ENCODE measurements at places on chromosomes 2 and 18. TPM values are rescaled to one million over a fixed set of nuclear protein-coding genes. Genes with fewer than 3 reads are reported as not detected.

DNA sequence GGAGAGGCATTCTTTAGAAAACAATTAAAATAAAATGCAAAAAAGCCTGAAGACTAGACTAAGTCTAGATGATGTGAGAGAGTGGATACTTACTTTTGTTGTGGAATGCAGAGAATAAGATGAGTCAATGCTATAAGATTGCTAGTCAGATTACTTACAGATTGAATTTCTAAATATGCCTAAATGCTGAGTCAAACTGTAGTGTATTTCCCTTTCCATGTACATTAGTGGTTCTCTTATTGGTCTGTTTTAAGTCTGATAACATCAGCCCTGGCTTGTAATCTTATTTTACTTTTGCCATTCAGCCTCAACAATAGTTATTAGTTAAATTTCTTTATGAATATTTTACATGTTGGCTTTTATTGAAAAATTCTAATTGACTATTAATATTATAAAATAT, 702.7 kb downstream of the SOCS6 start:
- no peaks in the 10 kb centered on the region for H3K36me3 ChIP-seq
- H3K4me3 ChIP-seq: no peak overlapping the region
- H3K27ac ChIP-seq: no peak overlapping the region
- DNase-seq: no peak
- no peaks in the 10 kb centered on the region for H3K4me1 ChIP-seq

BCL11A gene
- total RNA-seq: 0.21 TPM

SLC14A1 gene
- total RNA-seq: not detected

B4GALT6 gene
- total RNA-seq: 22.4 TPM

HOXD8 gene
- not detected for total RNA-seq

VPS4B gene
- total RNA-seq: 35.3 TPM

GRCh38 chr18:54742659-54743604, 85.3 kb upstream of the RAB27B start:
- H3K4me3 ChIP-seq: no peak overlapping the region
- no peaks in the 10 kb centered on the region for H3K36me3 ChIP-seq
- no peaks in the 10 kb centered on the region for H3K27me3 ChIP-seq
- no peak for DNase-seq

DNA sequence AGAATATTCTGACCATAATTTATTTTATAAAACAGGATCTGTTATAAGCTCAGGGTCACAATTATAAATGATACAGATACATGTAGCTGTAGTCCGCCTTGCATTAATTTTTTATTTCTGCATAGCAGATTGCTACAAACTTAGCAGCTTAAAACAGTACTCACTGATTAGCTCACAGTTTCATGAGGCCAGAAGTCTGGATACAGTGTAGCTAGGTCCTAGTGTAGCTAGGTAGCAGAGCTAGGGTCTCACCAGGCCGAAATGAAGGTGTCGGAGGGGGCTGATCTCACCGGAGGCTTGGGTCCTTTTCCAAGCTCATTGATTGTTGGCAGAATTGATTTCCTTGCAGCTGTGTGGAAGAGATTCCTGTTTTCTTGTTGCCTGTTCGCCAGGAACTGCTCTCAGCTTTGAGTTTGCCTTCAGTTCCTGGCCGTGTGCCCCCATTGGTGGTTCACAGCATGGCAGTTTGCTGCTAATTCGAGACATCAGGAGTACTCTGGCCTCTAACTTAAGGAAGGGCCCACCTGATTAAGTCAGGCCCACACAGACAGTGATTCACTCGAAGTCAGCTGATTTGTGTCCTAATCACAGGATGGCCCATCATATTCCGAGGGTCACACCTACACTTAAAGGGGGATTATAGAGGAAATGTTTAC, 18.4 kb downstream of the NAPG start:
- H3K36me3 ChIP-seq: peaks cover 3% of the 10 kb centered on the region
- no peaks in the 10 kb centered on the region for H3K27me3 ChIP-seq
- no peaks in the 10 kb centered on the region for H3K4me1 ChIP-seq
- no peak for DNase-seq
- H3K27ac ChIP-seq: no peak overlapping the region

GCG gene
- total RNA-seq: not detected

PREPL gene
- total RNA-seq: 41.8 TPM

DNA sequence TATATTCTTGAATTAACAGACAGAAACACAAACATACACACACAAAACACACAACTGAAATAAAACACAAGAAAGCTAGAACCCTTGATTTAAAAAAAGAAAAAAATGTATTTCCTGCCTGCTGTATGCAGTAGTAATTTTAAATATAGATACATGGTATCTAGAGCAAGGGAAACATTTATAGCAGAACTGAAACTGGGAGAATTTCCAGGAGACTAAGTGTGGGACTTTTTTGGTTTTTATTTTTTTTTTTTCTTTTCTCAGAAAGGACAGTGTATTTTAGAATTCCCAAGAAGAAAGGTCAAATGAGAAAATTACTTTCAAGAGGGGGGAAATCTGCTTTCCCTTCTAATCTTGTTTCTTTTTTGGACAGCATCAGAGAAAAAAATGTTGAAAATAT, 558.9 kb upstream of the PKDCC start:
- H3K27ac ChIP-seq: no peak overlapping the region
- no peaks in the 10 kb centered on the region for H3K36me3 ChIP-seq
- no peaks in the 10 kb centered on the region for H3K27me3 ChIP-seq
- no peak overlapping the region for H3K4me3 ChIP-seq
- DNase-seq: no peak

DNA sequence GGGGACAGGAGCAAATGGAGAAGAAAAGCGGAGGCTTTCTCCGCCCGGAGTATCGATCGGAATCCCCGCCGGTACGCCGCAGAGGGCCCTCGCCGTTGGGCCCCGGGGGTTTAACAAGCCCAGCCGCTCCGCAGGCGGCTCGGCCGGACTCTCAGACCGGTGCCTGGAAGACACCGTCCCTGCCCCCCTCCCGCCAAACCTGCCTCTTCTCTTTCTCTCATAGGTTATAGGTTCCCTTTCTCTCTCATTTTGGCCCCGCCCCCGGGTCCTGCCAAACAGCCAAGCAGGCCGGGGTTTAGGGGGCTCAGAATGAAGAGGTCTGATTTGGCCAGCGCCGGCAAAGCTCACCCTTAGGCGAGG, 4.4 kb downstream of the ONECUT2 start:
- H3K4me1 ChIP-seq: no peaks in the 10 kb centered on the region
- DNase-seq: no peak
- no peaks in the 10 kb centered on the region for H3K36me3 ChIP-seq
- no peak overlapping the region for H3K27ac ChIP-seq

GRCh38 chr2:222892321-222892720, 31.5 kb downstream of the ACSL3 start:
- H3K4me3 ChIP-seq: no peak overlapping the region
- H3K36me3 ChIP-seq: no peaks in the 10 kb centered on the region
- peaks cover 28% of the 10 kb centered on the region for H3K4me1 ChIP-seq
- no peak overlapping the region for H3K27ac ChIP-seq
- no peak for DNase-seq

- no peaks in the 10 kb centered on the region for H3K4me1 ChIP-seq
- no peak for DNase-seq
- no peaks in the 10 kb centered on the region for H3K27me3 ChIP-seq
- H3K36me3 ChIP-seq: no peaks in the 10 kb centered on the region
- no peak overlapping the region for H3K4me3 ChIP-seq
- no peak overlapping the region for H3K27ac ChIP-seq
These were observed 240.2 kb upstream of the CCDC68 start for GRCh38 chr18:55199291-55199963.

Data from Caco-2 (cell line).